Left lobe of liver (tissue), 2 donors: ENCODE measurements at places on chromosomes 4 and X.
A peak's percentile ranks its signal among the peaks of the same experiment; 100 is the strongest.

GRCh38 chrX:124555036-124555595 lies 208.8 kb downstream of the SH2D1A start:
- DNase-seq, result no peak

DNA sequence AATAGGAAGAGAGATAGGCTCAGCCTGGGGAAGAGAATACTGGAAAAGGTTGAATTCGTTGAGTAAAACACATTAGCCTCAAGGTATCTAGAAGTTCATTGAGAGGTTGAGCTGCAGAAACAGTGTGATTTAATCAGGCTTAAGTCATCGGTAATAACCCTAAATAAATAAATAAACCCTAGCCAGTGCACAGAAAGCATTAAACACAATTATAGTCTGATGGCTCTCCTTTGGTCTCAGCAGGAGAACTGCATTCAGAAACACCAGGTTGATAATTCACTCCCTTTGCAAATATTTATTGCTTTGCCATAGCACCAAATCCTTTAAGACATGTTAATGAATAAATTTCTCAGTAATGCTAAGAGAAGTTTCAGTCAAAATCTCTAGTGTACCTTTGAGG lies 9.6 kb downstream of the DCX start:
- no peak for DNase-seq

GRCh38 chr4:81498551-81499099 lies 26.9 kb upstream of the RASGEF1B start:
- no peak for DNase-seq

DNA sequence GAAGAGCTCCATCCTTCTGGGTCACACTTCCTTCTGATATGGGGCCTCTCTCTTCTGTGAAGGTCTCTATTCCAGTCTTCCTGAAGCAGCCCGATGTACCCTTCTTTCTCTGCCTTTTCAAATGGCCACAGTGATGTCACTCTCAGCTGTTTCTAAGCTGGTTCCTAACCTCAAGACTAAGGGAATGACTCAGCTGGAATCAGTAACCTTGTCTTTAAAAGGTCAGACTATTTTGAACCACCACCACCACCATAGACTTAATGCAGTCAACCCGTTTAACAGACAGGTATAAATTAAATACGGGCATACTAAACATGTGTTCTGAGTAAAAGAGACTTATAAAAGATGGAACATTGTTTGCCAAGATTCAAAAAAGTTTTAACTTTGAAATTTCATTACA lies 121.0 kb downstream of the PPA2 start:
- no peak for DNase-seq

DNA sequence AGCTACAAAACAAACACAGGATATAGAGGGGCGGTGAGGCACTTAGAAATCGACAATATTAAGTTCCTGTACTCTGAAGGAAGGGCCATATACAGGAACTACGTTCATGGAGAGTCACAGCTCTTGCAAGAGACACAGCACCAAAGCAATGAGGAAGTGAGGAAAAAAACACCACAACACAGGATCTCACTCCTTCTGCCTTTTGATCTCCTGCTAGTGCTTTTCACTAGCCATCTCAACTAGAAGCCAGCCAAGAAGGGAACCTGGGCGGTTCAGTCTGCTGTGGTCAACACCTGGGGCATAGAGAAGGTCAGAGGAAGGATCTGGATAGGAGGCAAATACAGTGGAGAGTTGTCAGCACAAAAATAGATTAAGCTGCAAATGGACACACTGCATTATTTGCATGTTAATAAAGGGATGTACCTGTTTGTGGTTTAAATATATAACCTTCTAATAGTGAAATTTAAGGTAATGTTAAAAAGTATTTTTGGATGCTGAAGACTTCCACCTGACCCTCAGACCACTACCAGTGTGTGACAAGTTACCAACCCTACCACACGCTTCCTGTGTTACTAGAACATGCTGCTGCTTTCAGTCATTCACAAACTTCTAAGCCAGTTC lies 104.6 kb downstream of the DTHD1 start:
- no peak for DNase-seq

GRCh38 chrX:111039606-111040005 lies 56.4 kb upstream of the PAK3 start:
- DNase-seq, result no peak

DNA sequence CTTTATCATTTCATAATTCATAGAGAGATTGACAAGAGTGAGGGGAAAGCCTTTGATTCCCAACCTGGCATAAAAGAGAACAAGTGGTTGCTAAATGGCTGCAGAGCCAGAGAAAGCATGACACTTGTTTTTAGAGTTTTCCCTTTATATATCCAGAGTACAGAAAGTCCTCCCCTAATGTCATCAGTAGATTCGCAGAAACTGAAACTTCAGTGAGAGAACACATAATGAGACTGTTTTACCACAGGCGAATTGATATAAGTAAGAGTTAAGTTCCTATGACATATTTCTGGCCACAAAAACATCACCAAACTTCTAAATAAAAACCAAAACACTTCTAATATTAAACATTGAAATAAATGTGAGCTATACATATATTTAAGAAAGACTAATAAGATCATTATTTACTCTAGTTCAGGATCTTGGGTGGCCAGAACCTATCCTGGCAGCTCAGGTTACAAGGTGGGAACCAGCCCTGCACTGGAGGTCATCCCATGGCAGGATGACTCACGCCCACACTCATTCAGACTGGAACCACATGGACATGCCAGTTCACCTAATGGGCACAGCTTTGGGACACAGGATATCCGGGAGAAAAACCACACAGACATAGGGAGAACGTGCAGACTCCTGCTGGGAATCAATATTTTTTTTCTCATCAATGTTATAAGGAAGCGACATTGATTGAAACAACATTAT lies 35.5 kb downstream of the NWD2 start:
- DNase-seq, result no peak

GRCh38 chrX:10014462-10015354 lies 47.5 kb downstream of the CLDN34 start:
- peak; percentile 89 for DNase-seq

DNA sequence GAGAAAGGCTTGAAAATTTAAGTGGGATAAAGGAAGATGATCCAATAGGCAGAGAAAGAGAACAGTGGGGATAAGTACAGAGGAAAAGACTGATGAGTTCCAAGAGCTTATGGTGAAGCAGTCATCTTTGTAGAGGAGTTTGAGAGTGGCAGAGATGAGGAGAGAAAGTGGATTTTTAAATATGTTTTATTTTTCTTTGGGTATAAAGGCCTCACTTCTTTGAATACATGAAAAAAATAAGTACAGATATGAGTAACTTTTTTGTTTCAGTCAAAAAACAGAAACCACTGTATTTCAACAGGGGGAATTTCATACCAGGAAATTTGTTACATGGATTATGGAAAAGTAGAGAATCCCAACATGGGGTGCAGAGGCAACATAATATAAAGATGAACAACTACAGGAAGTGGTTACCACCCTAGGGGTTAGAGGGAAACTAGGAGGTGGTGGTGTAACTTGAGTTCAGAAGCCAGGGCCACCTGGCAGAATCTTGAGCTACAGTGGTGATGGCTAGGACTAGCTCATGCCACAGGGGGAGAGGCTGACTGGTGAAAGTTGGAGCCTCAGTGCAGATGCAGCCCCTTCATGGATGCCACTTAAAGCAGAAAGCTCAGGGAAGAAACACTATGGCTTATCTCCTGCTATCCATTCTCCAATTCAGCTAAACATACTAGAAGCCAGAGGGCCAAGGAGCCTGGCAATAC lies 3.4 kb upstream of the CYBB start:
- DNase-seq, result no peak

DNA sequence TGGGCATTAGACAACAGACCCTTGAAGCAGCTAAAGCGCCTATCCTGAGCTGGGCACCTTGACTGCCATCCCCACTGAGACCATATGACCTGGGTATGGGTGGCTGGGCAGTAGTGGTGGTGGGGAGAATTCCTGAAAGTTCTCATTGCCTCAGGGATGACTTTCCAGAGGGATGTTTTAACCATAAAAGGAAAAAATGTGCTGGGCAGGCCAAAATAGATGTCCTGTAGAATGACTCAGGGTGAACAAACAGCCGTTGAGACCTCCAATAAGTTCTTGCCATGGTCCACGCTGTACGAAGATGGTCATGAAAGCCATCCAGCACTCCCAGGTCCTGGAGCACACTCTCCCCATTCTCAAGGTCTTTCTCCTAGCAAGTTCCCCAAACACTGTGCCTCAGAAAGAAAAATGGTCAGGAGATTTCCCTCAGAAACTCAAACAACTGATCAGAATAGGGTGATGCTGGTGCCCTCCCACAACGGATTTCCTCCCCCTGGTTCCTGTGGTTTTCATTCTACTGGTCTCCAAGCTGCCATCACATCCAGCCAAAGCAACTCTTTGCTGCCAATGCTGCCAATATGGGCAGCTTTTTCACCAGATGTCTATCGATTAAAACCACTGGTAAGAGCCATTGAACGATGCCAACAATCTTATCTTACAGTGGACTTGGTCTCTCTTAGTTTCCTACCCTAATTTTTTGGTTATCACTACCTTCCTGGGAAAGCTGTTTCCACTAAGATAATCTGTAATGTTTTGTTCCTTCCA lies 11.2 kb downstream of the CDKN2AIP start:
- no peak for DNase-seq

GRCh38 chr4:173505924-173506518 lies 24.0 kb downstream of the HAND2 start:
- DNase-seq, result no peak

DNA sequence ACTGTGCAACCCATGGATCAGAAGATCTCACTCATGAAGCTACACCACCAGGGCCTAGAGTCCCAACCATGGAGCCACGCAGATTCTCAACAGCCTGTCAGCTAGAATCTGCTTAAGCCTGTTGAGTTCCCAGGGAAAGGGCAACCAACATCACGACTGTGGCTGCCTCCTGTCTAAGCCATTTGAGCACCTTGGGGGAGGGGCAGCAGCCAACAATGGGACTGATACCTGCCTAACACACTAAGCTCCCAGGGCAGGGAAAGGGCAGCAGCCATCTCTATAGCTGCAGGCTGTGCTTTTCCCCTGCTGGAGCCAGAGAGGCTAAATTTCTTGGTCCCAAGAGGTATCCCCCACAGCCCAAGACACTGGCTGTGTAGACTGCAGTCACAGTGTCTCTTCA lies 96.5 kb upstream of the TCEAL2 start:
- DNase-seq, result no peak

- DNase-seq, result peak; percentile 45
Observed at GRCh38 chrX:16212436-16212835, 45.2 kb downstream of the MAGEB17 start.

- no peak for DNase-seq
Observed at GRCh38 chr4:88967883-88968331, 89.1 kb downstream of the FAM13A start.

DNA sequence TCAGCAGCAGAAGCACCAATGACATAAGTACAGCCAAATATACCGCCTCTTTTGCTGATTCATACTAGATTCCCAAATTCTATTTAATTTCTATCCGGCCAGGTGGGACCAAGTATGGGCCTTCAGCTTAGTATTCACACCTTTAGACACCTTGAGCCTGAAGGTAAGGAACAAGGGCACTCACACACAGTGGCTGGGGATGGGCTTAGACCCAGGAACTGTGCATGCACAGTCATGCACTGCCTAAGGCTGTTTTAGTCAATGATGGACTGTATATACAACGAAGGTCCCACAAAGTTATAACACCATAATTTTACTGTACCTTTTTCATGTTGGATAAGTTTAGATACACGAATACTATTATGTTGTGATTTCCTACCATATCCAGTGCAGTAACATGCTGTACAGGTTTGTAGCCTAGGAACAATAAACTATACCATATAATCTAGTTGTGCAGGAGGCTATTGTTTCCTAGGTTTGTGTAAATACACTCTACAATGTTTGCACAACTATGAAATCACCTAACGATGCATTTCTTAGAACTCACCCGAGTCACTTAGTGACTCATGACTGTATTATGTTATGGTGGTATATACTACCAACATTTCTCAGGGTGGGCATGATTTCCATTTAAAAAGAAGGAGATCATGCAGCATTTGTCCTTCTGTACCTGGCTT lies 9.7 kb upstream of the CLNK start:
- DNase-seq, result no peak

DNA sequence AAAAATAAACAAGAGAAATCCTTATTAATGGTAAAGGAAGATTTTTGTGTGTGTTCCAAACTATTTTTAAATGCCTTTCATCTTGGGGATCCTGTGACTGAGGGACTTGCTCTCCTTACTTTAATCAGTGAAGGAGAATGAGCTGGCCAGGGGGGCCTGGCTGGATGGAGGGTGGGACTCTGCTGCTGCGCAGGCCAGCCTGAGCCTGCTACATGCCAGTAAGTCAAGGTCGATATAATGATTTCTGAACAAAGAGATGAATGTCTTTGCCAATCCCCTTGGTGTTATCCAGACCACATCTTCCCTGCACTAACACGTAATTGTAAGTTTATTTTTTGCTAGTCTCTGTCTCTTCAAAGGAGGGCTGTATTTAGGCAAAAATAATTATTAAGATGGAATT lies 1679.2 kb upstream of the TENM3 start:
- DNase-seq, result no peak

GRCh38 chr4:150209140-150209829 lies 131.0 kb downstream of the DCLK2 start:
- DNase-seq, result no peak

- no peak for DNase-seq
Observed at GRCh38 chr4:173386751-173387150, 12.2 kb downstream of the SCRG1 start.

GRCh38 chr4:38084877-38085711 lies 124.9 kb downstream of the PTTG2 start:
- no peak for DNase-seq

GRCh38 chrX:15674514-15674840 lies 9.9 kb upstream of the CLTRN start:
- no peak for DNase-seq

- DNase-seq, result peak; percentile 52
Observed at GRCh38 chr4:124018383-124019317, 622.1 kb downstream of the SPRY1 start.

- no peak for DNase-seq
Observed at GRCh38 chr4:25446611-25447010, 69.5 kb downstream of the ANAPC4 start.

DNA sequence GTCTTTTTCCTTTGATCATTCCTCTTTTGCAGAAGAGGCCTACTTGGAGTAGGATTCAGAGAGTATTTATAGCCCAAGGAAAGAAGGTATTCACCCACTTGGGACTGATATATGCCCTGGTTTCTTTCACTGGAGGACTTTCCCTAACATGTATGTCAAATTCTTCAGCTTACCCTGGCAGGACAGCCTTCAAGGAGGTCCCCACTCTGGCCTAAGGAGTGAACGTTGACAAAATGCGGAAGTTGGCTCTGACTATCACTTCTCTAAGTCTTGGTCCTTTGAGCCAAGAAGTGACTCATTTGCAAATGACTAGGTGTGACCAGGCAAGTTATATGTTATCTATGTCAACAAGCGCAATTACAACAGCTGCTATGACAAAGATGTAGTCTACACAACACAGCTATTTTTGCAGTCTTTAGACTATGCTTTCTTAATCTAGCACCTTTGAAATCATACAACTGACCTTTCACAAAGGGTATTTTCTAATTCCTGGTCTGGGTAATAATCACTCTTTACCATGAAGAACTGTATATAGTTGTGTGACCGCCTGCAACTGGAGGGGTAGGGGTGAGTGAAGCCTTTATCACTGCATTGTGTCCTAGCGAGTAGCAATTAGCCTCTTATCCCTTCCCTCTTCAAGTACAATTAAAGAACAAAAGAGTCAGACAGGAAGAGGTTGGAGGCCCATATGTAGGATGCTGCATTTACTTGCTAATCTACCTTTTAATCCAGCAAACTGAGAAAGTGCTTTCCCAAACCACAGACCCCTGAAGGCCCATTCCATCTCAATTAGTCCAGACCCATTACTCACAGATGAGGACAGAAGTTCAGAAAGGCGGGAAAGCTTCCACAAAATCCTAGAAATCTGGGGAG lies 50.1 kb downstream of the RASGEF1B start:
- no peak for DNase-seq

- no peak for DNase-seq
Observed at GRCh38 chrX:40380655-40381488, 199.9 kb upstream of the ATP6AP2 start.
